ENCODE measurements at places on chromosomes 16 and 17. TPM values are rescaled to one million over a fixed set of nuclear protein-coding genes. Genes with fewer than 3 reads are reported as not detected.

- H3K27me3 ChIP-seq: no peaks in the 10 kb centered on the region
- H3K36me3 ChIP-seq: peaks cover 12% of the 10 kb centered on the region
- no peak overlapping the region for H3K4me3 ChIP-seq
- peak; percentile 53 for DNase-seq
These were observed 10.9 kb downstream of the ADGRG1 start for GRCh38 chr16:57639172-57639887.

- peaks cover 2% of the 10 kb centered on the region for H3K4me1 ChIP-seq
- peaks cover 27% of the 10 kb centered on the region for H3K27me3 ChIP-seq
- H3K27ac ChIP-seq: no peak within 1 kb of the TSS
- DNase-seq: peak; percentile 26
- H3K4me3 ChIP-seq: peak within 1 kb of the TSS; percentile 59
These were observed at the start of gene NKD1 for GRCh38 chr16:50548125-50548908. Gene NKD1 (plus strand): TSS chr16:50548396. CDS start chr16:50548554, 158 bp downstream.

GRCh38 chr16:55036371-55036821, 105.7 kb downstream of the IRX5 start:
- no peaks in the 10 kb centered on the region for H3K36me3 ChIP-seq
- no peak overlapping the region for H3K4me3 ChIP-seq
- H3K4me1 ChIP-seq: no peaks in the 10 kb centered on the region
- DNase-seq: no peak
- no peak overlapping the region for H3K27ac ChIP-seq

- no peaks in the 10 kb centered on the region for H3K27me3 ChIP-seq
- no peaks in the 10 kb centered on the region for H3K36me3 ChIP-seq
- H3K27ac ChIP-seq: no peak overlapping the region
- no peak for DNase-seq
These were observed 200.2 kb upstream of the TOX3 start for GRCh38 chr16:52747088-52747595.

The MARVELD3 gene
- polyA plus RNA-seq: 67.3 TPM

The IRX6 gene
- not detected for polyA plus RNA-seq

GRCh38 chr17:2700491-2701141, 10.9 kb downstream of the CLUH start:
- H3K27me3 ChIP-seq: no peaks in the 10 kb centered on the region
- DNase-seq: no peak
- H3K36me3 ChIP-seq: peaks cover 90% of the 10 kb centered on the region
- H3K4me1 ChIP-seq: no peaks in the 10 kb centered on the region
- no peak overlapping the region for H3K27ac ChIP-seq

- H3K4me1 ChIP-seq: peaks cover 3% of the 10 kb centered on the region
- DNase-seq: no peak
- H3K27me3 ChIP-seq: peaks cover 17% of the 10 kb centered on the region
- H3K36me3 ChIP-seq: no peaks in the 10 kb centered on the region
These were observed 2.7 kb downstream of the CBFA2T3 start for GRCh38 chr16:88974080-88974915.

DNA sequence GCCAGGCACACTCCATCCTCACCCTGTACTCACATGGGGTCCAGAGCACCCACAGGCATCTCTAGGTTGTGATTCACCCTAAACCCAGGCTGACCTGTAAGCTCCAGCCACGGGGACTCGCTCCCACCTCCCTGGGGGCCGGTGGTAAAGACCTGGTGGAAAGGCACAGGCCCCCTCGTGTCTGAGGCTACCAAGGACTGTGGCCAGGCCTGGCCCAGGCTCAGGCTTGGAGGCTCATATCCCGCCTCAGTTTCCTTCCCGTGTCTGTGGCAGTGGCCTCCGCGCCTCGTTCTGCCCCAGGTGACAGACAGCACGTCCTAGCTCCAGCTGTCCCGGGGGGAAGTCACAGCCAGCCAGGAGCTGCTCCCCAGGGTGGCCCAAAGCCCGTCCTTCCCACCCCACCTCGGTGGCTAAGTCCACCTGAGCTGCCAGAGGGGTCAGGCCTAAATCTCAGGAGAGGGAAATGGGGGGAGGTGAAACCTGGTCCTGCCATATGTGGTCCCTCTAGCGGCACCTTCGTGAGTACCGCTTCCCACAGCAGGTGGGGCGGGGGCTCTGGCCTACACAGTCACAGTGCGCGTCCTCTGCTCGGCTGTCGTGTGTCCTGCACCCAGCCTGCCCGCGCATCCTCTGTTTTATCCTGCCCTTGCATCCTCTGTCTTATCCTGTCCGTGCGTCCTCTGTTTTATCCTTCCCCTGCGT, 12.6 kb downstream of the CDH15 start:
- no peak overlapping the region for H3K4me3 ChIP-seq
- no peaks in the 10 kb centered on the region for H3K36me3 ChIP-seq
- H3K27ac ChIP-seq: no peak overlapping the region
- H3K27me3 ChIP-seq: peaks cover 17% of the 10 kb centered on the region
- H3K4me1 ChIP-seq: no peaks in the 10 kb centered on the region

The ABAT gene
- polyA plus RNA-seq: 55.7 TPM

DNA sequence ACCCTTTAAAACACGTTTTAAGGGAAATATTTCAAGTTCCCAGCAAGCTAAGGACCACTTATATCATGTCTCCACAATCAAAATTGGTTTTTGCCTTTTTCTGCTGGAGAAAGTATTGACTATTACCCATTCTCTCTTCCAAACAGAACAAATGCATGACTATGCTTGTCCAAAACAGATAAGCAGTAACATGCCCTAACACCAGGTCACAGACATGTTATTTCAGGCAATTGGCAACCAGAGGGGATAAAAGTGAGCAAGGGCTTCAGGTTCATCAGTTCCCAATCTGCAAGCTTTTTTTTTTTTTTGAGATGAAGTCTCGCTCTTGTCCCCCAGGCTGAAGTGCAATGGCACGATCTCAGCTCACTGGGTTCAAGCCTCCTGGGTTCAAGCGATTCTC, 15.0 kb downstream of the SKA2 start:
- DNase-seq: no peak
- no peaks in the 10 kb centered on the region for H3K36me3 ChIP-seq
- no peak overlapping the region for H3K4me3 ChIP-seq
- H3K27me3 ChIP-seq: no peaks in the 10 kb centered on the region
- H3K27ac ChIP-seq: no peak overlapping the region

The MPV17L gene
- 3.2 TPM for polyA plus RNA-seq

The TMC8 gene
- 7.6 TPM for polyA plus RNA-seq

GRCh38 chr16:19700319-19700781, 17.7 kb downstream of the KNOP1 start:
- H3K36me3 ChIP-seq: peaks cover 55% of the 10 kb centered on the region
- peak; percentile 38 for DNase-seq
- no peak overlapping the region for H3K4me3 ChIP-seq
- H3K27me3 ChIP-seq: no peaks in the 10 kb centered on the region
- H3K27ac ChIP-seq: peak overlapping the region; percentile 38
- H3K4me1 ChIP-seq: peaks cover 26% of the 10 kb centered on the region

DNA sequence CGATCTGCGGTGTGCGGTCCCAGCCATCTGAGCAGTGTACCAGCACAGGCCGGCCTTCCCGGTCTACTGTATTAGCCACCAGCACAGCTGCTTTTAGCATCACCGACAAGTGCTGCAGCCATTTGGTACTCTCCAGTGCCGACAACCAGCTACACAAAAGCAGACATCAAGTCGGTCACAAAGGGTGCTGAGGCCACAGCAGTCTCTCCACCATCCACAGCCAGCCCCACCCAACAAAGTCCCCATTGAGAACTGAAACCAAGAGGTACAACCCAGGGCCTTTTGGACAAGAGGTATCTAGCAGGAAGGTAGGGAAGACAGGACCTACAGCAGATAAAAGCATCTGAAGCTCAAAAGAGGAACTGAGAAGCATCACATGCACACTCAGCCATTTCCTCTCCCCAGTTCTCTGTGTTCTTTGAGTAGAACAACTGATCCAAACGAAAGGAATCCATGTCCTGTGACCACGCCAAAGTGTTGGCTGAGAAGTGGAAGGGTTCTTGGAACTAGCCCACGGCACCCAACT, 9.5 kb downstream of the MTMR4 start:
- peaks cover 93% of the 10 kb centered on the region for H3K36me3 ChIP-seq
- H3K4me3 ChIP-seq: no peak overlapping the region
- H3K4me1 ChIP-seq: no peaks in the 10 kb centered on the region
- DNase-seq: no peak
- H3K27me3 ChIP-seq: no peaks in the 10 kb centered on the region

The CD300H gene
- polyA plus RNA-seq: 0.15 TPM

The SEZ6L2 gene
- polyA plus RNA-seq: 52.3 TPM

DNA sequence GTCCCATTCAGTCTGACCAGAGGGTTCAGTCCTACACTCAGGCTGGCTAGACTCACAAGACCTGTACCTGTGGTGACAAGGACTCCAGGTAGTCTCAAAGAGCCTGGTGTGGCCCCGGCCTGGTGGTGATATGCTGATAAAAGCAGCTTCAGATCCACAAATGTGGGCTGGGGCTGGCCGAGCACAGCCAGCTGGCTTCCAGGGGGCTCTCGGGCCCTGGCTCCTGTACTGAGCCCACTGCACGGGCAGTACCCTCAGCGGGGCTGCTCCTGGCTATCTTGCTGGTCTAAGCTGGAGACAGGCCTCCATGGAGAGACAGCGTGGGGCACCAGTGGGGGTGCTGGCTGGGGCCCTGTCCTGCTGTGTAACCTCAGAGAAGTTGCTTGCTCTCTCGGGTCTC, 4.3 kb downstream of the SMIM5 start:
- no peak for DNase-seq
- H3K27me3 ChIP-seq: no peaks in the 10 kb centered on the region
- H3K36me3 ChIP-seq: peaks cover 15% of the 10 kb centered on the region
- H3K4me1 ChIP-seq: peaks cover 78% of the 10 kb centered on the region
- H3K4me3 ChIP-seq: no peak overlapping the region
- no peak overlapping the region for H3K27ac ChIP-seq

GRCh38 chr16:22739077-22739476, 74.9 kb upstream of the HS3ST2 start:
- H3K27ac ChIP-seq: no peak overlapping the region
- peaks cover 4% of the 10 kb centered on the region for H3K27me3 ChIP-seq
- H3K4me1 ChIP-seq: no peaks in the 10 kb centered on the region
- no peaks in the 10 kb centered on the region for H3K36me3 ChIP-seq
- DNase-seq: no peak
- no peak overlapping the region for H3K4me3 ChIP-seq

DNA sequence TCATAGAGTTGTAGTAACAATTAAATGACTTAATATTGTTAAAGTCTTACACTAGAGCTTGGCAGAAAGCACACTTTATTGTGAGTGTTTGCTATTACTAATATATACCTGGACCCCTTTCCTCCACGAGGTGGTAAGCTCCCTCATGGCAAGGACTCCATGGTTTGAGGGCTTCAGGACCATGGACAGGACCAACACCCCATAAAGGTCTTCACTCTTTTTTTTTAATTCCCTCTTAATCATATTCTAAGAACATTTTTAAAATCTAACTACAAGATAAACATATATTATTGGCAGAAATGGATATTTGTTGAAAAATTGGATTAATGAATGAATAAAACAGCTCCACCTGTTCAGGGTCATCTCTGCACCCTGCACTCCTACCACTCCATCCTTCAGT, 154.5 kb downstream of the CBLN1 start:
- H3K4me1 ChIP-seq: no peaks in the 10 kb centered on the region
- no peak for DNase-seq
- H3K27ac ChIP-seq: no peak overlapping the region
- H3K36me3 ChIP-seq: no peaks in the 10 kb centered on the region
- H3K4me3 ChIP-seq: no peak overlapping the region
- no peaks in the 10 kb centered on the region for H3K27me3 ChIP-seq

DNA sequence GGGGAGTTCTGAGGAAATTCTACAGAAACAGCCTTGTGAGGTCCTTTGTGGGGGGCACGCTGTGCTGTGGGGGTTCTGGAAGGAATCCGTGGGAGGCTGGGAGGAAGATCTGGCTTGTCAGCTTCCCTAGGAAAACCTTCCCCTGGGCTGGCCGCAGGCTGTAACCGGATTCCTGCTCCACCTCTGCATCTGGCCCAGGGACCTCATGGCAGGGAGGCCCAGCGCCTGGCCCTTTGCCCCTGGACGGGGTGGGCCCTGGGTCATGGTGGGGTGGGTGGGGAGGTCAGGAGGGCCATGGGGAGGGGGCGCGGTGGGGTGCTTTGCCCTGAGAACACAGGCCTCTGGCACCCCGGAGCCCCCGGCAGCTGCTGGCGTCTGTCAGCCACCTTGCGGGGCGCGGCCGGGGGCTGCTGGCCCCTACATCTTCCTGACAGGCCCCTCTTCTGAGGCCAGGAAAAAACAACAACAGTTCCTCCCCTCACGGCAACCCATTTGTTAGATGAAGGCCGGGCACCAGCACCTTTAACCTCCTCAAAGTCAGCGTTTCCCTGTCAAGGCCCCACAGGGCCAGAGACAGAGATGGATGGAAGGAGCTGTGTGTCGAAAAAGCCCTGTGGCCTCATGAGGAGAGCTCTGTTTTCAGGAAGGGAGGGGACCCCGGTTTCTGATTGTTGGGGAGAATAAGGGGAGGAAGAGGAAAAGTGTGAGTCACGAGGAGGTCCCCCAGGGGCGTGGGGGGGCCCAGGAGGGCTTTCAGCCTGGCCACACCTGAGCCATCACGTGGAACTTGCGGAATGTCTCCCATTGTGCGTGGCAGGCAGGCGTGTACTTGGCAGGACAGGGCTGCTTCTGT, 3.6 kb upstream of the MEOX1 start:
- peaks cover 48% of the 10 kb centered on the region for H3K4me1 ChIP-seq
- no peaks in the 10 kb centered on the region for H3K36me3 ChIP-seq
- no peak overlapping the region for H3K4me3 ChIP-seq
- peak overlapping the region; percentile 92 for H3K27ac ChIP-seq

- no peaks in the 10 kb centered on the region for H3K4me1 ChIP-seq
- H3K27ac ChIP-seq: no peak overlapping the region
- peaks cover 76% of the 10 kb centered on the region for H3K36me3 ChIP-seq
- H3K4me3 ChIP-seq: no peak overlapping the region
- no peaks in the 10 kb centered on the region for H3K27me3 ChIP-seq
These were observed 91.3 kb upstream of the ZNF750 start for GRCh38 chr17:82930924-82931698.

DNA sequence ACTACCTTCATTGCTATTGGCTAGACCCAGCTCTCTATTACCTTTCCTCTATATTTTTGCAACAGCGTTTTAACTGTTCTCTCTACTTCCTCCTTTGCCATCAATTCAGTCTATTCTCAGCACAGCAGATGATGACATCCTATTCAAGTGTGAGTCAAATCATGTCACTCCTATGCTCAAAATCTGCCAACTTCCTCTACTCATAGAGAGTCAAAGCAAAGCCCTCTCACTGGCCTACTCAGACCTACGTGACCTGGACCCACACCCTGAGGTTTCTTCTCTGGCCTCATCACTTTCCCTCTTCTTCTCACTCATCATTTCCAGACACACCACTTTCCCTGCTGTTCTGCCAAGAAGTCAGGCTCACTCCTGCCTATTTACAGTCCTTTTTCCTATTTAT, 289.0 kb upstream of the AXIN2 start:
- no peak for DNase-seq
- no peaks in the 10 kb centered on the region for H3K4me1 ChIP-seq
- no peak overlapping the region for H3K27ac ChIP-seq
- H3K27me3 ChIP-seq: no peaks in the 10 kb centered on the region
- H3K36me3 ChIP-seq: no peaks in the 10 kb centered on the region

DNA sequence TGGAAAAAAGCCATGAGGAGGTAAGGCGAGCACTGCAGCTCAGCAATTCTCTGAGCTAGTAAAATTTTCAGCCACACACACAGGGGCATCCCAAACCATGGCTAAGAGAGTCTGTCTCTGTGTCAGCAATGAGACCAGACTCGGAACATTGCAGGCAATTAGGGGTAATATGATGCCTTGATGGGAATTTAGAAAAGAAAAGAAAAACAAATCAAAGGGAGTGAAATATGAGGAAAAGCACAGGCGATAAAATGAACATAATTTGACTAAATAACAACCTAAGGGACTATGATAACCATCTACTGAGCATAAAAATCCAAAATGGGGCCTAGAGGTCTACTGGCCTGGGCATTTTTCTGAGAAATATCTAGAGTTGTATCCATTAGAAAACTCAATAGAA, 546.0 kb upstream of the PSMD7 start:
- no peak overlapping the region for H3K27ac ChIP-seq
- H3K4me3 ChIP-seq: no peak overlapping the region
- no peaks in the 10 kb centered on the region for H3K36me3 ChIP-seq
- H3K27me3 ChIP-seq: no peaks in the 10 kb centered on the region
- no peak for DNase-seq
